Stimulated activated naive CD4-positive, alpha-beta T cell (primary cell): ENCODE measurements at places on chromosomes 4 and X.
A peak's percentile ranks its signal among the peaks of the same experiment; 100 is the strongest.

DNA sequence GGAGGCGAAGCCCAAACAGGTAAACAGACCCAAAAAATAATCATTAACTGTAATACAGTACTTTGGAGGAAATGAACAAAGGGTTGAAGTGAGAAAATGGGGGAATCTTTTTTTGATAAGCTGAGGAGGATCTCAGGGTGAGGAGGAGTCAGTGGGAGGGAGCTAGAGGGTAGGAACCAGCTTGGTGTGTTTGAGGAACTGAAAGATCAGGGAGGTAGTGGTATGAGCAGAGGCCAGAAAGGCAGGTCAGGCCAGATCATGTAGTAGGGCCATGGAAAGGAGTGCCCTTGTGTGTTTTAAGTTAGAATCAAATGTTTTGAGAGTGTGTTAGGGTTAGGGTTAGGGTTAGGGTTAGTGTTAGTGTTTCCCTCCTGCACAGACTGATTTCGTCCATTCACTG is 48.8 kb downstream of the PPP2R2C start:
- DNase-seq: no peak

DNA sequence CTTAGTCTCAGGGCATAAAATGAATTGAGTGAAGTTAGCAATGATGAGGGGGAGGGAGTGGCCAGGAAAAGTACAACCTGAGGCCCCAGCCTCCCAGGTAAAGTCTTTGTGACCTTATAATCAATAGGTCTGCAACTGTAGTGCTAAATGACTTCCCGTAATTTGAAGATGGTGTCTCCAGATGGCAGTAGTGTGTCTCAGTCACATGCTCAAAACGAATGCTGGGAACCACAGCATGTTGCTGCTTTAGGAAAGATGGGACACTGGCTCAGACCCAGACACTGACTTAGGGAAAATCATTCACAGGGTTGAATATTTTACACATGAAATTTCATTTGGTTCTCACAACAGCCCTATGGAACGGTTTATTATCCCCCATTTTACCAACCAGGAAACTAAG is 10.3 kb downstream of the SRPX2 start:
- no peak for DNase-seq

DNA sequence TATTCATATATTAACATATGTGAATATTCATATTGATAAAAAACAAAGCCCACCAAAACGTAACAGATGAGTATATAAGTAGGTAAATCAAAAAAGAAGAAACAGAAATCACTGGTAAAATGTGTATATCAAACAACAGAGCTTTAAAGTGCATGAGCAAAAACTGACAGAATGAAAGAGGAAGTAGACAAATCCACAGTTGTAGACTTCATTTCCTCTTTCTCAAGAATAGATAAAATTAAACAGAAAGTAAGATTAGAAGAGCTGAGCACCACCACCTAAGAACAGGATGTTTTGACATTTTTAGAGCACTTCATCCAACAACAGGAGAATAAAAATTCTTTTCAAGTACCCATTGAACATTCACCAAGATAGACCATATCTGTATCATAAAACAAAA is 64.6 kb downstream of the CNKSR2 start:
- DNase-seq: peak; percentile 40

DNA sequence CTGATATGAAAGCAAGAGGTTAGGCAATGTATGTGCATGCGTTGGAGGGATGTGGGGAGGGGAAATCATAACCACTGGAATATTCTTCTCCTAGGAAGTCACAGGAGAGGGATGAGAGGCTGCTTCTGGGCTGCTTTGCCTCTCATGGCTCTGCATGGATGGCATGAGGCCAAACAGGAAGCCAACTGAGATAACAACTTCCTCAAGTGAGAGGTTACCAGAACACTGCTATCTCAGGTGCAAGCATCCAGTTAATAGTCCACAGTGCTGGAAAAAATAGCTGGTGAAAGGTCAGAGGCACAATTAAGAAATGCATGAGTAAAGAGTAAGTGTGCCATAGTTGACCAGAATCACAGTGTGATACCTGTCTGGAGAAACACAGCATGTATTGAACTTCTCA is 113.3 kb downstream of the ELOVL6 start:
- no peak for DNase-seq

DNA sequence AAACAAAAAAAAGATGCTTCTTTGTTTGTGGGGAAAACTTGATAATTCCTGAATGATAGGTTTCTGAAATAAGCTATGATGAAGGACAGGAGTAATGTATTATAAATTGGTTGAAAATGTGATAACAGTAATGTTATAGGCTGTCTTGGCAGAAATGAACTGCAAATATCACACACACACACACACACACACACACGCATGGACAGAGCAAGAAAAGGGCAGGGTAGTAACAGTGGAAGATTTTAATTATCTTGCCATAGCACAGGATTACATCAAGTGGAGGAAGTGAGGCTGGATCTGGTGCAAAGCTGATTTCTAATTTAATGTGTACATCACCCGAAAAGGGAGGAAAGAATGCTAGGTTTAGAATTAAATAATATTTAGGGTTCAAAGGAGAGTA is 97.5 kb upstream of the CXXC4 start:
- DNase-seq: no peak

GRCh38 chrX:118345045-118345463 is 852 bp upstream of the WDR44 start:
- no peak for DNase-seq

GRCh38 chr4:88091378-88091777 is 67.1 kb downstream of the ABCG2 start:
- no peak for DNase-seq

- no peak for DNase-seq
Measured at GRCh38 chr4:114423582-114423981, 175.0 kb upstream of the UGT8 start.

DNA sequence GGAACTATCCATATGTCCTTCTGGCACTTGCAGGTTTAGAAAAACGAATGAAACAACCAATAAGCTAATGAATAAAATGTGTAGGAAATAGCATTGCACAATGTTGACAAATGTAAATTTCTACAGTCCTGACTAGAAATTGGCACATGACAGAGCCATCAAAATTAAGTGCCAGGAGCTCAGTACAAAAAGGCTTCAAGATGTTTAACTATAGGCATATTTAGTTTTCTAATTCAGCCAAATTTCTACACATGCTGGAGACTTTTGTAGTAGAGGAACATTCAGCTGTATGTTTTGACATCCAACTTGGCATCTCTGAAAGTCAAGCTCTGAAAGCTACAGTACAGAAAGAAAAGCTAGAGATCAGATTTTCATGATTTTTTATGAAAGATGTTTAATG is 1999.4 kb upstream of the AGA start:
- no peak for DNase-seq

GRCh38 chr4:70759126-70759525 is 37.4 kb downstream of the RUFY3 start:
- no peak for DNase-seq

DNA sequence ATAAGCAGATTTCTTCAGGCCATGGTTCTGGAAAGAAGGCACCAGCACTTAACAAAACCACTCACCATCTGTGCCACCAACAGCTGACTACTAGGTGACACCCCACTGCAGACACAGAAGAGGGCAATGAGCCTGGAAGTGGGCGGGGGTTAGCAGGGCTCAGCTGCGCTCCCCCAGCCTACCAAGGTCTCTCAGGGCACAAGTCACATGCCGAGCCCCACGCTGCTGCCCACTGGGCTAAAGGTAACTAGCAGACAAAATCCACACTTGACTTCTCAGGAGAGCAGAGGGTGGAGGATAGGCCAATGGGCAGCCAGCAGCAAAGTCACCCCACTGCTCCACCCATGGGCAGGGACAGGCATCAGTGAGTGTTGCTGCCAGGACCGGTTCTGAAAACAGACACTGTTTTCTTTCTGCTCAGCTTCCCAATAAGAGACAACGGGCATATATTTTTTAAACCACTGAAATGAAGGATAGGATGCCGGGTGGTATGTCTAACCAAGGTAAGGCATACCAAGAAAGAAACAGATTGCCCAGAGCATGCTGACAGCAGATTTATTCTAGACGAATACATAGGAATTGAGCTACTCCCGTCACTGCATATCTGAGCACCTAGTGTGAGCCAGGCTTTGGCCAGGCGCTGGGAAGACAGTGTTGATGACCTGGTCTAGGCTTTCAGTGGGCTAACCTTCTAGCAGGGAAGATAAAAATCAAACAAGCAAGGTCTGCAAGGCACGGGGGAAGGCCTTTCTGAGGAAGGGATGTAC is 20.1 kb downstream of the ACSL1 start:
- DNase-seq: no peak

DNA sequence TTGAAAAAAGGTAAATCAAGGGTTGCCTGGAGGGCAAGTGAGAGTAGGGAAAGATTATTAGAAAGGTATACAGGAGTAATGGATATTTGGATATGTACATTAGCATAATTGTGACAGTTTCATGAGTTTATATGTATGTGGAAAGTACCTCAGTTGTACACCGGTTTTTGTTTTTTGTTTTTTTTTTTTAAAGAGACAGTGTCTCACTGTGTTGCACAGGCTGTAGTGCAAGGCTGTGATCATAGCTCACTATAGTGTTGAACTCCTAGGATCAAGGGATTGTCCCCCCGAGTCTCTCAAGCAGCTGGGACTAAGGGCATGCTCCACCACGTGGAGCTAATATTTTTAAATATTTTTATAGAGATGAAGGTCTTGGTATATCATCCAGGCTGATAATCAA is 15.3 kb upstream of the HPGD start:
- no peak for DNase-seq

- DNase-seq: no peak
Measured at GRCh38 chr4:62948108-62948507, 1461.1 kb downstream of the TECRL start.

- DNase-seq: no peak
Measured at GRCh38 chrX:44439242-44439794, 95.8 kb upstream of the EFHC2 start.

DNA sequence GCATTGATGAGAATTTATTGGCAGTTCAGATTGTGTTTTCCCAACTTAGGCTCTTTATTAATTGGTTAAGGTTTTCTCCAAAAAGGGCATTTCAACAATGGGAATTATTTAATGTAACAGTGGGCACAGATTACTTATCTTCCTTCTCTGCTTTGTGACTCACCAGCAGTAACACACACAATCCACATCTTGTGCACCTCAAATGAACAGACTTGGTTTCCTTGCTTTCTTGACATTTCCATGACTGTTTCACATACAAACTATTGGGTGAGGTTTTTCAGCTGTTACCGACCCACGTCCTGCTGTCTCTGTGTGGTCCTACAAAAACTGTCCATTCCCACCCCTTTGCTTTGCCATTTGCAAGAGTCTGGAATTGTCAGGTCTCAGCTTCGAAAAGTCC is 38.1 kb downstream of the CCNI start:
- no peak for DNase-seq

DNA sequence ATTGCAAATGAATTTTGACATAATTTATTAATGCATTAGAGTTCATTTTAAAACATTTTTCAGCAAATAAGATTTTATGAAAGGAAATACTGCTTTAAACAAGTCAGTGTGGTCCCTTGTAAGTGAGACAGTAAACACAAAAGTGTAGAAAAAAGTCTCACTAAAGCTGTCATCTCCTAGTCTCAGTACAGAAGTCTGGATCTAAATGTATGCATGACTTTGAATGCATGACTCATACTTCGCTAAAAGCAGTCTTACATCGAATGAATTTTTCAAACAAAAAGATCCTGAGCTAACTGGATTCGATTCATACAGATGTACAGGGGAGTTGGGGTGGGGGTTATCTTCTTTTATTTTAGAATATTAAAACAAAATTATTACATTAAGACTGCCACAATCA is 207.4 kb upstream of the VCX start:
- no peak for DNase-seq

DNA sequence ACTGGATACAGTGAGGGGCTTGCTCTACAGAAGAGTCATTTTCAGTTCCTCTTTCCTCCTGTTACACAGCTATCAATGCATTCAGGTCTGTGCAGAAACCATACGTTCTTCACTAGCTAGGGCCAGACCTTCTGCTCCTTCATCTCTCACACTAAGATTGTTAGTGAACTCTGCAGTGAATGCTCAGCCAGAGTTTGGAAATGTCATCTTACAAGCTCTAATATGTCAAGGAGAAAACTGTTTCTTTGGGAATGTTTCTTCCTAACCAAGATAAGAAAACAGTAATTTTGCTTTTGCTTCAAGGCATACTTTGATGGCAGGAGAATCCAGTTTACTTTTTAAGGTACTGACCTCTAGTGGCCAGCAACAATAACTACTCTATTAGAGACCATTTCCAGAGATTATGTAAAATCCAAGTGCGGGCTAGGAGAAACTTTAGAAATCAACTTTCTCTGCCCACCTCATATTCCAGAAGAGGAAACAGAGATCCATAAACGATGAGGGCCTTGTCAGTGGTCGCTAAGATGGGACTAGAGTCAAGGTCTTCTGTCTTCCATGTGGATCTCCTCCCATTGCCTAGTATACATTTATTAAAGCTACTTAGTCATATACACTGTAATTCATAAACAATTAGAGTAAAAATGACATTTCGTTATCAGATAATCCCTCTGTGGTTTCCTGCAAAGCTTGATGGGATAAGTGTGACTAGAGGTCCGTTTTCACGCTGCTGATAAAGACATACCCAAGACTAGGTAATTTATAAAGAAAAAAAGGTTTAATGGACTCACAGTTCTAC is 12.1 kb upstream of the CC2D2A start:
- no peak for DNase-seq

- no peak for DNase-seq
Measured at GRCh38 chr4:41541687-41542094, 3.7 kb downstream of the LIMCH1 start.

- no peak for DNase-seq
Measured at GRCh38 chr4:112029771-112030171, 115.5 kb upstream of the FAM241A start.

DNA sequence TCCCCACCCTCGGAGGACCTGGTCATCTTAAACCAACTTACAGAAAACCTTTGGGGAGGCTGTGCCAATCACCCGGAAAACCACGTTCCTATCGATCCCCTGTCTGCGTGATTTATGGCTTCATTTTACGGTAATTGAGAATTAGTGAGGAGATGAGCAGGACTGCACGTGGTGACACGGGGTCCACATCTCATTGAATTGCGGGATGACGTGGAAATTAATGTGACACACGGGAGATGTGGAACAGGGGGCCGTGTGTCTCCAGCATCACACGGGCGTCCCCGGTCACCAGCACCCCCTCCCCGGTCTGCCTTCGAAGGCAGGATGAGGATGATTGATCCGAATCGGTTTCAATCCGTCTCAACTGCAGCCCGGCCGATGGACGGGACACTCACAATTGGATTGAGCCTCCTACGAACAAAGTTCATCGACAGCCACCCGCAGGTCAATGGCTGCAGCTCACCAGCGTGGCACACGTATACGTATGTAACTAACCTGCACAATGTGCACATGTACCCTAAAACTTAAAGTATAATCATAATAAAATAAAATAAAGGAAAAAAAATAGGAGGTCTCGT is 160.3 kb downstream of the SHOX start:
- DNase-seq: no peak

- DNase-seq: no peak
Measured at GRCh38 chr4:140374130-140374477, 658 bp downstream of the SCOC start.

DNA sequence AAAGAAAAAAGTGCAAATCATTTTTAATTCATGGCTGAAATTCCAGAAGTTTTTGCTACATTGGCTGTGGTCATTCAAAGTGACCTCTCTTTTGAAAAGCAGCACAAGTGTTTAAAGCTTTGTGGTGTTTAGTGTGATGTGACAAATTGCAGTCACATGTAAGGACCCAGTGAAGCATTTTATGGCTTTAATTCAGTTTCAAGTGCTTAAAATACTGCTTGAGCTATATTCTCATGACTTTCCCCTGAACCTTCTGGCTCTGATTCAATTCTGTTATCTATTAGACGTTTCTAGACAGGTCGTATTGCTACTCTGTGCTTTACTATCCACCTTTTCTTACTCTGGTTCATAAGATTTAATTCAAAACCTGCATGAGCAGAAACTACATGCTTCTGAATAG is 105.8 kb downstream of the FAT4 start:
- DNase-seq: no peak
